Activated B cell treated with CpG ODN at 0.5 μM for 24 hours (primary cell): ENCODE measurements at places on chromosomes 3 and 15. TPM values are rescaled to one million over a fixed set of nuclear protein-coding genes. Genes with fewer than 3 reads are reported as not detected.

CYP8B1 gene
- total RNA-seq = not detected in 2 replicates

PPARG gene
- 0.24 TPM in 1 of 2 replicates, not detected in the other for total RNA-seq

- DNase-seq = no peak
Observed at GRCh38 chr3:123013876-123014275, 13.7 kb downstream of the SEMA5B start.

DNA sequence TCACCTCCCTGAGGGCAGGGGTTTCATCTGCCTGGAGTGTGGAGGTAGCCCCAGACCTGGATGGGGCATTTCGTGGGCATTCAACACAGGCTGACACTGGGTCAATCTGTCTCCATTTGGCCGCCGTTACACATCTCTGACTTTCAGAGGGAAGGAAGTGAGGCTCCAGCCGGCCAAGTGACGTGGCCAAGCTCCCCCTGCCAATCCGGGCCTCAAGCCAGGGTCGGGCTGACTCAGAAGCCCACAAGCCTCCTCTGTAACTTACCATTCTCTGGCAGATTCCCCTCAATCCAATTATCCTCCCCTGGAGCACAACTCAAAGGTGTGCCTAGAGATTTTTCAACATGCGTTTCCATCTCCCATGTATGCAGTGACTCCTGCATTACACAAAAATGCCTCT lies 227.6 kb downstream of the KLF13 start:
- DNase-seq = no peak

- no peak for DNase-seq
Observed at GRCh38 chr3:107753494-107753893, 230.7 kb downstream of the BBX start.
